Foreskin keratinocyte (primary cell): ENCODE measurements at places on chromosomes 16 and 17.

DNA sequence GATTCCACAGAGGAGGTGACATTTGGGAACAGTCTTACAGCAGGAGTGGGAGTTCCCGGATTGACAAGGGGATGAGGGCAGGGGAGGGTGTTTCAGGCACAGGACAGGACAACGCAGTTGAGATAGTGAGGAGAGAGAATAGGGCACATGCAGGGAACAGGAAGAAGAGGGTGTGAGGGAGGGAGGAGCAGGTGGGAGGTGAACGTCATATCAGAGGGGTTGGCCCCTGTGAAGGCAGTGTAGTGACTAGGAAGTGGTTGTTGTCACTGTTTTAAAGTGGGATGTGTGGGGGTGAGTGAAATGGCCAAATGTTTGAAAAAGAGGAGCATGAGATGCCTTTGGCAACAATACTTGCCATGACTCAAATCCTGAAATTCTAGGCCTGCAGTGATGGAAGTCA lies 12.2 kb downstream of the PRKCB start:
- no peak for DNase-seq

DNA sequence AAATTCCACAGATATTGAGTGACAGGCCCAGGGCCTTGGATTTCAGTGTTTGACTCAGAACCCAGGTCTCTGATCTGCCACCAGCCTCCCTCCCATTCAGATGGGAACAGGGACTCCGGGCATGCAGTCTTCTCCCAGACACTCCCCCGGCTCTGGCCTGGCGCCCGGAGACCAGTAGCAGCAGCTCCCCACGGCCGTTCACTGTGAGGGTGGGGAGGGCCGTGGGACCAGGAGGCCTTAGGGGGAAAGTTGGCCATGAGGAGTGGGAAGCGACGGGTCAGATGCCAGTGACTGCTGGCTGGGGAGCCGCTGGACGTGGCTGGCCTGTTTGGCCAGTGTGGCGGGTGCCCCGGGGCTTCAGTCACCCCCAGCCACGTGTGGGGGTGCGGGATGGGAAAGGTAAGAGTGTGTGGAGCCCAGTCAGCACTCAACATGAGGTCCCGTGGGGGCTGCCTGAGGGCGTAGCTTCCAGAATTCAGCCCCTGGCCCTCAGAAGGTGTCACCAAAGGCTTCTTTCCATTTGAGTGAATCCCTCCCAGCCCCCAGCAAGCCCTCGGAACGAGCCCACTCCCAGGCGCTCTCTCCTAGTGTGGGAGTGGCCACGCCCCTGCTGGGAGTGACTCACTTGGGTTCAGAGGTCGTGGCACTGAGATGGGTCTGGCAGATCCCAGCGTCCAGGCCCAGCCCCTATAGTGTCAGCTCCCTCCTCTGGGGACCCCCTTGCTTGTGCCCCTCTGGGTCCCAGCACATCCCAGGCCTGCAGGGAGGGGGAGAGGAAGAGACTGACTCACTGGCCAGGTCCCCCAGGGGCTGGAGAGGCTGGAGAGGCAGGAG lies 309.4 kb downstream of the SEC14L1 start:
- DNase-seq, result no peak

- no peak for DNase-seq
Measured at GRCh38 chr16:86458149-86458777, 52.1 kb upstream of the FOXF1 start.

DNA sequence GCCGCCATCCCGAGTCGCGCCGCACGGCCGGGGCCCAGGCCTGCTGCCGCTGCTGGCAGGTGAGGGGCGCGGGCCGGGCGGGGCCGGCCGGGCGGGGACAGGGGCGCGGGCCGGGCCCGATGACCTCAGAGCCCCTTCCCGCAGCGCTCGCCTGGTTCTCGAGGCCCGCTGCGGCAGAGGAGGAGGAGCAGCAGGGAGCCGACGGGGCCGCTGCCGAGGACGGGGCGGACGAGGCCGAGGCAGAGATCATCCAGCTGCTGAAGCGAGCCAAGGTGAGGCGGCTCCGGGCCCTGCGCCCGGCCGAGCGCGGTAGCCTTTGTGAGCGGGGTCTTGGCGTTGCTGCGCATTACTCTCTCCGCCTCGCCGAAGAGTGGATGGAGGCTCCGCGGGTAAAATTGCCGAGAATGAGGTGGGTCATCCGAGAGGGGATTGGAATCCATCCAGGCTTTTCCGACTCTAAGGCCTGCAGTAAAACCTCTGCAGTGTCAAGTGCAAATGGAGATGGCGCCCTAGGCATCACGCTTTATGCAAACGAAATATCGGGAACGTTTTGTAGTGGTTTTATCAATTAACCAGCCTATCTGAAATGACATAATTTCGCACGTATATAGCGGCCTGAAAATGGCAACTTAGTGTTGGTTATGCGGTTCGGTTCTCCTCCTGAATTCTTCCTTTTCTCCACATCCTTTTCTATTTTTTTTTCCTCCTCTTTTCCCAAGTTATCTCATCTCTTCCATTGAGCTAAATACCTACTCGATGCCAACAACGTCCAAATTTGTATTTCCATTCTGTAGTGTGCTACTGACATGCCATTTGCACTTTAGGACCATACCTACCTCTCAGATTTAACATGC lies 577 bp downstream of the TTC19 start:
- no peak for DNase-seq

DNA sequence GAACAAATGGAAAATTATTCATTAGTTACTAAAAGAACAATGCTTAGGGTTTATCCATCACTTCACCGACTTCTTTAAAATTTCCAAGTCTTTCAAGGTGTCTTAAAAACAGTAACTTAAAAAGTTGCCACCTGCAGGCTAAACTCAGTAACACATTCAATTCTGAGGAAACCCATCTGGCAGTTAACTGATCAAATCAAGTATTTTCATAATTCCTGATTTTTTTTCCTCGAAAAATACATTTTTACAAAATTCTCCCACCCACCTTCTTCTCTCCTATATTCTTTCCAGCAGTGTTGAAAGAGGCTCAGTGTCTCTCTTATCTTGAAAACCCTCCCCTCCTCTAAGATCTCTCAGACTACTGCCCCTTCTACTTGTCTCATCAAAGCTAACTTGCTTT lies 29.9 kb downstream of the PARN start:
- no peak for DNase-seq

GRCh38 chr16:73108195-73108963 lies 60.5 kb upstream of the ZFHX3 start:
- DNase-seq, result no peak

DNA sequence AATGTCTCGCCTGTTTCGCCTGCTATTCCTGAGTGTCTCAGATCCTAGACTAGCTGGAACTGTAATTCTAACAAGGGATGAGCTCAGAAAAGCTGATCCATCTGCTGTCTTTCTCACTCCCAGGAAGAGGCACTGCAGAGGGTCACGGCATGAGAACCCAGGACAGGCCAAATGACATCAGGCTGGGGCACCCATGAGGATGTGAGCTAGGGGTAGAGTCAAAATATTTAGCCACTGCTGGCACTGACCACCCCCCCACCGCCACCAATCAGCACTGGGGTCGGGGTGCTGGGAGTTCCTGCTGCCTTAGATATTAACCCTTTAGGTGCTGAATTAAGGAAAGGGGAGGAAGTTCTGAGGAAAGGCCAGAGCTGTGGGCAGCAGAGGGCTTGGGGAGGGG lies 112.4 kb downstream of the IRX3 start:
- DNase-seq, result no peak

- DNase-seq, result no peak
Measured at GRCh38 chr16:78789561-78789960, 690.1 kb downstream of the WWOX start.

DNA sequence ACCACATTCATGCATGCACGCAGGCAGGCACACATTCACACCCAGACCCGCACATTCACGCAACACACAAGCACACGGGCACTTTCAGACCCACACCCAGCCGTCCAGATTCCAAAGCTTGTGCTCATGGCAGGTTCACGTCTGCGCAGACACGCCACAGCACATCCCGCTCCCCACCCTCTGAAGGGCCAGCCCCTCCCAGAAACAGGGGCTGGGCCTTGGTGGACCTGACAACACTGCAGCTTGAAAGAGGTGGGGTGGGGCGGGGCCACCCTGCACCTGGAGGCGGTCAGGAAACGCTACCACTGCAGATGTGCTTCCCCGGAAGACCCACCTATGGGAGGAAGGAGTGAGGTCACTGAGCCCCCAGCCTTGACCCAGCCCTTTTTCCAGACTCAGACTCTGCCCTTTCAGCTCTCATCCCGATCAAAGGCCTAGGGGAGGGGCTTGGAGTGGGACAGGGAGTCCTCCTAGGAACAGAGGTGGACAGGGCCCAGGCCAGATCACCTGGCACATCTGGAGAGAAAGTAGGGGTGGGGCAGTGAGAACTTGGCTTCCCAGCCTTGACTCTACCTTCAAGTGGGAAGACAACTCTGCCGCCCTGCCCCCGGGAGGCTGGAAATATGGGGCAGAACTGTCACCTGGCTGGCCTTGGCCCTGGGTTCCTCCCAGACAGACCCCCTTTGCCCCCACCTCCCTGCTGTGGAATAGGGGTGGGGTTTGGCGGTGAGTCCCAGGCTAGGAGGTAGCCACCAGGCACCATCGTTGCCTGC lies 11.0 kb downstream of the P3H4 start:
- peak; percentile 99 for DNase-seq

DNA sequence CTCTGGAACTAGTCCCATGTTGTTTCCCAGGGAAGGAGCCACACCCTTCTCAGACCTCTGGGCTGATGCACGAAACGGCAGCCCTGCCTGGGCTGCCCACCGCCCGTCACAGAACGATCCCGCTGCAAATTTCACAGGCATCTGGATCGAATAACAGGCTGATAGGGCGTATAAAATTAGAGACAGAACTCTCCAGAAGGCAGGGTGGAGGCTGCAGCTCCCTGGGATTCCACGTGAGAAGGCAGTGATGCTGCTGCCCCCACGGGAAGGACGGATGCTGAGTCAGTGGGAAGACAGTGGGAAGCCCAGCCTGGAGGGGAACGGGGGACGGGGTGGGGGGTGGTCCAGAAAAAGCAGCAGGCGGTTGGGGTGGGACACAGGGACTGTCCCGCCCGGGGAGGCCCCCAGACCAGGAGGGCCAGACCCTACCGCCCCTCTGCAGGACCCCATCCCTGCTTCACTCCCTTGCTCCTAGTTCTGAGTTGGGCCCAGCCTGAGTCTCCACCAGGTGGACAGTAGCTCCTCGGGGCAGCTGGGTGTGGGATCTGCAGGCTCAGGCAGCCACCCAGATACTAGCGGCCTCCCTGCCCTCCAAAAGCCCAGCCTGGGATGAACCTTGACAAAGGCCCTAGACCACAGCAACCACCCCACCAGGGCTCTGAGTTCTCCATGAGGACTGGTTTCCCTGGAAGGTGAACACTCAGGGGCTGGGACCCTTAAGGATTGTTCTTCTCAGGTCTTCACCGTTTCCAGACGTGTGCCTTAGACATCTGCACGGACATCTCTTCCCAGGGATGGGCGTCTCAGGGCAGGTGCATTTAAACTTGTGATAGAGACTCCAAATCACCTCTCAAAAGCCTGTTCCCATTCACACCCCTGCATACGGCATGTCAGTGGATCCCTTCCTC lies 117.8 kb downstream of the METRNL start:
- DNase-seq, result no peak

GRCh38 chr16:23837553-23838308 lies 1.9 kb downstream of the PRKCB start:
- no peak for DNase-seq

GRCh38 chr16:88008840-88009239 lies 57.6 kb downstream of the BANP start:
- no peak for DNase-seq
